Stimulated activated CD8-positive, alpha-beta memory T cell treated with anti-CD3 and anti-CD28 coated beads, Interleukin-4, amount 100 ng/mL, for 48 hours (primary cell): ENCODE measurements at places on chromosomes 1 and 21.

GRCh38 chr21:45294509-45295291 is 7.0 kb upstream of the POFUT2 start:
- peak; percentile 19 for DNase-seq

DNA sequence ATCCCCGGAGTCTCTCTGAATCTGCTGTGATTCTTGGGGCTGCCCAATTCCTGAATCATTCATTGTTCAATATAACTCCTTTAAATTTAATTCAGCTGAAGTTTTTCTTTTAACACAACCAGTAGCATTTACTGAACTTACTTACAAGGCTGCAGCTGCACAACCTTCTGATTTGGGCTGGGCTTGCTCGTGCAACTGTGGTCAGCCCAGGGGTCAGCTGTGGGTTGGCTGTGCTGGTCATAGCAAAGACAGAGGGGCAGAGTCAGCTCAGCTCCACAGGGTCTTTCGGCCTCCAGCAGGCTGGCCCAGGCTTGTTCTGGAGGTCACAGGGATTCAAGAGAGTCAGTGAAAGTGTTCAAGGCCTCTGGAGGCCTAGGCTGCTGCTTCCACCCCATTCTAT is 186.1 kb downstream of the MATN1 start:
- DNase-seq, result no peak

- no peak for DNase-seq
Measured at GRCh38 chr21:14454016-14455009, 71.4 kb upstream of the HSPA13 start.

- no peak for DNase-seq
Measured at GRCh38 chr1:177307771-177308170, 137.0 kb downstream of the BRINP2 start.

DNA sequence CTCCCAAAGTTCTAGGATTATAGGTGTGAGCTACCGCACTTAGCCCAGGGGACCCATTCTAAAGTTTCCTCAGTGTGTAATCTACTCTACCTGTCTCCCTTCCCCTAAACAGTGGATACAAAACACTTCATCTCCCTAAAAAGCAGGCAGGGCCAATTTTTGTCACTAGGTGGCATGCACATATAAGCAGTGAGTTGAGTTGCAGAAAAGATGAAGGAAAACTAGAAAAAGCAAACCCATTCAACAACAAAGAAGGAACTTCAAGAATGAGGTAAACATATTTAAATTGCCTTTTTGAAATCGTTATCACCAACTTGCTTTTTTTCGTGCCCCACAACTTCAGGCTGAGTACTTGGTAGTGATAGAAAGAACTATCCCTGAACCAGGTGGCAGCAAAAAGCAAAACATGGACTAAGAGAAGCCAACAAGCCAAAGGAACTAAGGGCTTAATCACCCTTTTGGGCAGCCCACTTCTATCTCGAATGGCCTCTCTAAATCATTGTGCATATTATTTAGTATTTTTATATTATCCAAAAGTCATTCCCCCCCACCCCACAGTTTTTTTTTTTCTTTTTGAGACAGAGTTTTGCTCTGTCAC is 19.7 kb upstream of the ALDH9A1 start:
- DNase-seq, result peak; percentile 31

DNA sequence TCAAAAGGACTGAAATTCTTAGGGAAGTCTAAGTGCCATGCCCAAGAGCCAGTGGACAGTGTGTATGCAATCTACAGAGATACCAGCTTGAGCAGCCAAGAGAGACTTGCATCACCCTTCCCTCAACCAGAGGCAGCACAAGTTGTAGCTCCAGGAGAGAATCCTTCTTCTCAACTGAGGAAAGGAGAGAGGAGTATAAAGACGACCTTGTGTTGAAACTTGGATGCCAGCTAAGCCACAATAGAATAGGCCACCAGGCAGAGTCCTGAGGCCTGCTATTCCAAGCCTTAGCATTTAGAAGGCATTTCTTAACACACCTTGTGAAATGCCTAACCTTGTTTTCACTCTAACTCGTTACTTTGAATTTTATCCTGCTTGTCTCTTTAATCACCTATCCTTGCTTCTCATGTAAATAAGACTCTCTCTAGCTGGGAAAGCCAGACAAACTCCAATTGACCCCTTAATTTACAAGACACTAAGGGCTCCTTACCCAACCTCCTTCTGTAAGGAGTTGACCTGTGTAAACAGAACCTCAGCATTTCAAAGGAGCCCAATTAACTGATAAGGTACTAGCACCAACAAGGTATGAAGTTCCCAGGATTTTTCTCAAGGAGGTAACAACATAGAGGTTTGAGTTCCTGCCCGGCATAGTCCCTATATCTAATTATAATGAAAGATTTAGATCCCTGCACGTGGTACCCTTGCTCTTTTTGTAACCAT is 738.8 kb downstream of the AMY1C start:
- no peak for DNase-seq

GRCh38 chr1:9595156-9595967 is 6.7 kb downstream of the TMEM201 start:
- no peak for DNase-seq

GRCh38 chr1:29991025-29991424 is 732.4 kb downstream of the MATN1 start:
- DNase-seq, result no peak

GRCh38 chr1:83511146-83511726 is 487.7 kb downstream of the TTLL7 start:
- DNase-seq, result no peak

- no peak for DNase-seq
Measured at GRCh38 chr1:58739856-58740466, 40.1 kb upstream of the MYSM1 start.

DNA sequence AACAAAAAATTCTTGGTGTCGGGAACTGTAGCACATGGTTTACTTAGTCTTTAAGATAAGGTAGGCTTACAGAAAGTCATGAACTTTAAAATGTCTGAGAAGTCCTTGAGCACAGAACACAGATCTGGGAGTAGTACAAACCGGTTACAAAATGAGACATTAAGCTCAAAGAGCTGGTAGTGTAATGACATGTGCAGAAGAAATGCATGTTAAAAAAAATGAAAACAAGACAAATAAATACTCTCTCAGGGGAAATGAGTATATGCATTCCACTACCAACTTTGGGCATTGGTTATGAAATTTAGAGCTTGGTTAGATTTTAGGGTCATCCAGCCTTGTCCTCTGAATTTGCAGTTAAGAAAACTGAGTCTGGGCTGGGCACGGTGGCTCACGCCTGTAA is 91.5 kb upstream of the F3 start:
- no peak for DNase-seq

GRCh38 chr1:150973258-150973835 is 1.3 kb downstream of the CERS2 start:
- DNase-seq, result peak; percentile 56

GRCh38 chr1:13663969-13664368 is 36.0 kb upstream of the PRDM2 start:
- no peak for DNase-seq

GRCh38 chr1:3450983-3451382 is 3.5 kb upstream of the ARHGEF16 start:
- DNase-seq, result no peak

DNA sequence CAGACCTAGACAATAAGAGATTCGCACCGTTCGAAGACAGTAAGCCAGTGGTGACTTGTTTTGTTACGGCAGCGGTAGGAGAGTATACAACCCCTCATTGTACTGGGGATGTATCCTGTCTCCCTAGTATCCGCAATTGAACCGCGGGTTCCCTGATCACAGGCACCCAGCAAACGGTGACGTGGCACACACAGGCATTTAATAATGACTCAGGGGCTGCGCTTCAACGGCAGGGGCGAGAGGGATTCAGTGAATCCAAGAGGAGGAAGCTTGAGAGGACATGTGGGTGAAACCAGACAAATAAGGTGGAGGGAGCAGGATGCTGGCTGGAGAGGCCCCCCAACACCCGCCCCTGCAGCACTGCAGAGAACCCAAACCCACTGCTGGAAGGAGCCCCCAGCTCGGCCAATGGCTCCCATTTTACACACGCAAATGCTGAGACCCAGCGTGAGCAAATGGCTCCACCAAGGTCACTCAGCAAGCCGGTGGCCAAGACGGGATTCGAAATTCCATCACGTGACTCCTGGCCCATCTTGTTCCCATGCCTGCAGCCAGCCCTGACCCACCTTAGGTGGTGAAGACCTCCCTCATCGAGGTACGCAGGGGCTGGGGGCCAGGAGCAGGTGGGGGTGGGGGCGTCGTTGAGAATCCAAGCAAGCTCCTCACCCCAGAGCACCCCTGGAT is 149.9 kb downstream of the SYF2 start:
- no peak for DNase-seq

DNA sequence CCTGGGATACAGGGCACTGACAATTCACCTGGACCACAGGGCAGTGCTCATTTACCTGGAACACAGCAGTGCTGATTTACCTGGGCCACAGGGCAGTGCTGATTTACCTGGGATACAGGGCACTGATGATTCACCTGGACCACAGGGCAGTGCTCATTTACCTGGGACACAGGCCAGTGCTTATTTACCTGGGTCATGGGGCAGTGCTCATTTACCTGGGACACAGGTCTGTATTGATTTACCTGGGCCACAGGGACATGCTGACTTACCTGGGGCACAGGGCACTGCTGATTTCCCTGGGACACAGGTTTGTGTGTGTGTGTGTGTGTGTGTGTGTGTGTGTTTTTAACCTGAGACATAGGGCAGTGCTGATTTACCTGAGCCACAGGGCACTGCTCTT is 261.7 kb downstream of the MATN1 start:
- no peak for DNase-seq

DNA sequence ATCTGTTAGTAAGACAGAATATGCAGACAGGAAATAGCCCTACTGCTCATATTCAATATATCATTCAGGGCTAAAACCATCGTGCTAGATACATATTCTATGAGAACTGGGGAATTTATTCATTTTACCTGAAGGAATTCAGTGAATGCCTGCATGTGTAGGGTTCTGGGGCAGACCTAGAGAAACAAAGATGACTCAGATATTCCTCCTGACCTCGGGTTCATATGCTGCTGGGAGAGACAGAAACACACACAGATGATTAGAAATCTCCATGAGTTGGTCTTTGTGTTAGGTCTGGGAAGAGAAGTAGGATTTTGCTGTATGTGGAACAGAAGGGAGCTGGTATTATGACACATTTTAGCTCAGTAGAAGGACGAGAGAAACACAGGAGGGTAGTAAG is 176.5 kb upstream of the ST6GALNAC5 start:
- DNase-seq, result no peak

GRCh38 chr1:156862584-156862983 is 1.9 kb downstream of the NTRK1 start:
- DNase-seq, result no peak

DNA sequence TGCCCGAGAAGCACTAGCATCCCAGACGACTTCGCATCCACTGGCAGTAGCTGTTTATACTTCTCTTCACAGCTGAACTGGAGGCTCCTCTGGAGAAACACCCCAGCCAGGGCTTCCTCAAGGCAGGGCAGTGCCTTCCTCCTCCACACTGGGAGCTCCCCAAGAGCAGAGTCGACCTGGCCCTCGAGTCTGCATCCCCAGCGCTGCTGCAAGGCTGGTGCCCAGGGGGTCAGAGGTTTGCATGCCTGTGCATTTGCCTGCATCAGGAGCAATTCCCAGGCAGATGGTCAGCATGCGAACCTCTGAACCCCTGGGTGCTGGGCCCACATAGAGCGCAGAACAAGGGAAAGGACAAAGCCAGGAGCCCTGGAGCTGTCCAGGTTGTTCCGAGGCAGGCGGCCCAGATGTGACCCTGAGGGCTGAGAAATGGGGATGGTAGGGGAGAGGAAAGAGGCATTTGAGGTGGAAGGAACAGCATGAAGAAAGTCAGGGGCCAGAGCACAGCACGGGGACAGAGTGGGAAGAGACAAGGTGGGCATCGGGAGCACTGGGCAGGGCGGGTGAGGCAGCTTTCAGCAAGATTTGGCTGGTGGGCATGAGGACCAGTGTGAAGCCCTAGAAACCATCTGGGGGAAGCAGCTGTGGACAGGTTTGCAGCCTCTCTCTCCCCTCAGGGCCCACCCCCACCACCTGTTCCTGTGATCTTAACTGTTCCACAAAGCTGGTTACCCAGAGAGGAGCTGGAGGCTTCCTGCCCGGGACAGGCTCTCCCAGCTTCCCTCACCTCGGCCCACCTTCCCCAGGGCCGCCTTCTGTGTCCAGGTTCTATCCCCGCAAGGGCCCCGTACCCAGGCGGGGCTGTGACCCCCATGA is 6.4 kb upstream of the S100A8 start:
- DNase-seq, result no peak

- no peak for DNase-seq
Measured at GRCh38 chr1:200934676-200935245, 40.1 kb downstream of the INAVA start.

GRCh38 chr1:217585577-217585976 is 45.3 kb downstream of the GPATCH2 start:
- DNase-seq, result no peak

DNA sequence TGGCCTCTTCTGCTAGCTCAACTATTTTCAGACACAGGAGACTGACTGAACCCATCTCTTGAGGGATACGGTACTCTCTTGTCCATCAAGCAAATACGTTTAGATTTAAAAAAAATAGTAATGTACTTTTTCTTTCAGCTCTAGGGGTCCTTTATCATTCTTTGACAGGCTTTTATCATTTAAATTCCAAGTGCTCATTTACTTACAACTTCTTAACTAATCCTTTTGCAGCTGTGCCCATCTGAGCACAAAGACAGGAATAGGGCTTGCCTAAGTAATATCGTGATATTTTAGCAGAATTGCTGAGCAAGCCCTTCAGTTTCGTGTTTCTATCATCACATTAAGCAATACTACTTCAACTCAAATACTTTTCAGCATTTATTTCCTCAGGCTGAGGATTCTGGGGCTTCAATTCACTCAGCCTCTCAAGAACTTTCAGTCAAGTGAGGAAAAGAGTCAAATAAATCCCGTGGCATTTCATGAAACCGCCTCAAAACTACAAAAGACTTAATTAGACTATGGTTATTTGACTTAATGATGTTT is 317.6 kb downstream of the BACH1 start:
- DNase-seq, result no peak

DNA sequence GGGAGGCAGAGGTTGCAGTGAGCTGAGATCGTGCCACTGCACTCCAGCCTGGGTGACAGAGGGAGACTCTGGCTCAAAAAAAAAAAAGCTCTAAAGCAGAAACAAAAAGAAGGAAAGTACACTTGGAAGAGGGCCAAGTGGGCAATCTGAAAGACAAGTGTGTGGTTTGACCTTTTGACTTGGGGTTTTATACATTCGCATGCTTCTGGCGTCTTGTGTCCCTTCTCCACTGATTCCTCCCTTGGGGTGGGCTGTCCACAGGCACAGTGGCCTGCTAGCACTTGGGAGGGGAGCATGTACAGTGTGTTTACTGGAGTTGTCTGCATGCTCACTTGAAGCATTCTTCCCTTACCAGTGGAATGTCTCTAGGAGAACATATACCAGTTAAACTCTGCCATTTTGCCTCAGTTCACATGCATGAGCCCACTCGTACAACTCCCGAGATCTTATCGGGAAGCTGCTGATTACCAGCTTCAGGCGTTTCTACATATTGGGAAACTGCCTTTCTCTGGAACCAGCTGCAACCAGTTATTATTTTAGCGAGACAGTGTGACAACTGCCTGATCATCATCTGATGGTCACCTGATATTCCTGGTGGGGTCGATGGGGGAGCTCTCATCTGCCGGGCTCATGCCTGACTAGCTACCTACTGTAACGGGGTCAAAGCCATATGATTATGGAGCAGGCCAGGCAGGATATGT is 113.5 kb upstream of the ZNF678 start:
- no peak for DNase-seq
